ENCODE measurements at places on chromosomes 13 and 19.

DNA sequence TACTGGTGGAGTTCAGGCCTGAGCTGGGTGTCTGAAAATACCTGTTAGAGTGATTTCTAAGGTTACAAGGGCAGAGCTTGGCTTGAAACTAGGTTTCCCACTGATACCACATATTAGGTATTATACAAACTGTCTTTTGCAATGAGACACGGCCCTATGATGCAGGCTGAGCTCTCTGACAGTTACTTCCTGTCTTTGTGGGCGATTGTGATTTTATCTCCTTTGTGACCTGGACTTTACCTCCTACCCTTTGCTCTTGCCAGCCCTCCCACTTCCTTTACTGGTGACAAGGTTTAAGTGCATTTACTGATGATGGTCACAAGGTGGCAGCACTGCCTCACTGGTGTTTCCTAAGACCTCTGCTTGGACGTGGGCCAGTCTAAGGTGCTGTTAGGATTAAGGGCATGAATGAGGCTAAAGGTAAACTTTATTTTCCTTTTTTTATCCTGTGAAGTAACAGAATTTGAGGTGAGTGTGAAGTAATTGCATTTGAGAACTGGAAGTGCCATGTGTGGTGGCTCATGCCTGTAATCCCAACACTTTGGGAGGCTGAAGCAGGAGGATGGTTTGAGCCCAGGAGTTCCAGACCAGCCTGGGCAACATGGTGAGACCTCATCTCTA, 7.7 kb upstream of the CXCL17 start:
- DNase-seq, result peak; percentile 55

DNA sequence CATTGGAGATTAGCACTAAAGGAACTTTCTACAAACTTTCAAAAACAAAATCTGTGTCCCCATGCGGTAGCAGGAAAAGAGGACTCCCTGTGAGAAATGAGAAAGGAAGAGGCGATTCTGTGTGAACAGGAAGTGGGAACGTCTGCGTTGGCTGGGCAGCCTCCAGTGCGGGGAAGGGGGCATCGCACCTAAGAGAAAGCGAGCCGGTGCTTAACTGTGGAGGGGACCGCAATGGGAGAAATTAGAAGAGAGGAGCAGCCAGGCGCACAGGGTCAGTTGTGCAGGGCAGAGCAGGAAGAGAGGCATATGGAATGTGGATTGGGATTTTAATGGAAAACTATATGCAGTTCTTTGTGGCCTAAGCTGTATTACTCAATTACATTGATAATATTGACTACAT, 77.4 kb upstream of the DOCK9 start:
- DNase-seq, result no peak

DNA sequence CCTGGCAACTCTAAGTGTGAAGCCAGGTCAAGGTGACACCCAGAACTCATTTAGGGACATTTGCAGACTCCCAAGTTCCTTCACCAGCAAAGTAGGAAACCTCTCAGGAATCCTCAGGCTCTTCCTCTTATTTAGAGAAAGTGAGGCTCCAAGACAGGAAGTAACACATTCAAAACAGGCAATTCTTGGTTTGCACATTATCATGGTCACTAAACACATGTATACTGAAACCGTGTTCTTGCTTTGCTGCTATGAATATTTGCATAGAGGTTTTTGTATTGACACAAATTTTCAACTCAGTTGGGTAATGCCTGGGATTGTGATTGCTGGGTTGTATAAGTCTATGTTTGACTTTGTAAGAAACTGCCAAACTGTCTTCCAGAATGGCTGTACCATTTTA, 13.2 kb upstream of the URI1 start:
- no peak for DNase-seq

DNA sequence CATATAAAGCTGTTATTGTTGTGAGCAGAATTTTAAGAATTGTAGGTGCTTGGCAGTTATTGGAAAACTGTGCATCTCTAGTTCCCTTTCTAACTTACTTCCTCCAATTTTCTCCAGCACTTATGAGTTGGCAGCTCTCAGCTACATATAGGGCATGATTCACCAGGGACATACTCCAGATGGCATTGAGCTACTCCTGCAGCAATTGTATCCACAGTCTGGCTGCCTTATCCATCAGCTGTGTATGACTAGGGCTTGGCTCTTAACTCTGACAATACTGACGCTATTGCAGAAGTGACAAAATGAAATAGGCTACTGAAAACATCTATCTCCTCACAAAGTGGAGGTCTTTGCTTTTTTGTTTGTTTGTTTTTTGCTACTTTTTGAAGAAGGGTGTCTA, 276.7 kb downstream of the POU4F1 start:
- no peak for DNase-seq

GRCh38 chr13:112096959-112097358, 30.0 kb downstream of the SOX1 start:
- no peak for DNase-seq

DNA sequence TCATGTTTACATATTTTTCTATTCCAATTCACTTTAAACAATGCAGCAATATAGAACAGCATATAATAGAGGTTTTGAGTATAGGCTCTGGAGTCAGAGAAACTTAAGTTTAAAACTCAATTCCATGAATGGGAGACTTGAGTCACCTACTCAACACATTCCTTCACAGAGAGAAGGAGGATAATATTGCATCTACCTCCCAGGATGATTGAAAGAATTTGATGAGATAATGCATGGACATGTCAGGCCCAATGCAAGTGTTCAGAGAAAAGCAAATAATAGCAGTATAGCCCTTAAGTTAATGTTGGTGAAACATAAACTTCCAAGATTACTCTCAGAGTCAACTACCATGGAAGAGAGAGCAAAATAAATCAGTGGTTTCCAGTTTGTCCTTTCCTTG, 170.2 kb downstream of the DCLK1 start:
- DNase-seq, result no peak

- DNase-seq, result no peak
These were observed 4.2 kb upstream of the DAPK3 start for GRCh38 chr19:3975144-3975543.

DNA sequence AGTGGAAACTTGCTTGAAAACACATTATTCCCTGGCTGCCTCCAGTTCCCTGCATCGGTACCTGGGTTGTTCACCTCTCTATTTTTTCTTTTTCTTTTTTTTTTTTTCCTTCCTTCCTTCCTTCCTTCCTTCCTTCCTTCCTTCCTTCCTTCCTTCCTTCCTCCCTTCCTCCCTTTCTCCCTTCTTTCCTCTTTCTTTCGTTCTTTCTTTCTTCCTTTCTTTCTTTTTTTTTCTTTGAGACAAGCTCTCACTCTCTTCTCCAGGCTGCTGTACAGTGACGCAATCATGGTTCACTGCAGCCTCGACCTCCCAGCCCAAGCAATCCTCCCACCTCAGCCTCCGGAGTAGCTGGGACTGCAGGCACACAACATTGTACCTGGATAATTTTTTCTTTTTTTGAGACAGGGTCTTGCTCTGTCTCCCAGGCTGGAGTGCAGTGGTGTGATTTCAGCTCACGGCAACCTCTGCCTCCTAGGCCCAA, 3.4 kb upstream of the RASAL3 start:
- DNase-seq, result no peak

GRCh38 chr19:10690341-10690781, 10.9 kb upstream of the QTRT1 start:
- DNase-seq, result no peak

DNA sequence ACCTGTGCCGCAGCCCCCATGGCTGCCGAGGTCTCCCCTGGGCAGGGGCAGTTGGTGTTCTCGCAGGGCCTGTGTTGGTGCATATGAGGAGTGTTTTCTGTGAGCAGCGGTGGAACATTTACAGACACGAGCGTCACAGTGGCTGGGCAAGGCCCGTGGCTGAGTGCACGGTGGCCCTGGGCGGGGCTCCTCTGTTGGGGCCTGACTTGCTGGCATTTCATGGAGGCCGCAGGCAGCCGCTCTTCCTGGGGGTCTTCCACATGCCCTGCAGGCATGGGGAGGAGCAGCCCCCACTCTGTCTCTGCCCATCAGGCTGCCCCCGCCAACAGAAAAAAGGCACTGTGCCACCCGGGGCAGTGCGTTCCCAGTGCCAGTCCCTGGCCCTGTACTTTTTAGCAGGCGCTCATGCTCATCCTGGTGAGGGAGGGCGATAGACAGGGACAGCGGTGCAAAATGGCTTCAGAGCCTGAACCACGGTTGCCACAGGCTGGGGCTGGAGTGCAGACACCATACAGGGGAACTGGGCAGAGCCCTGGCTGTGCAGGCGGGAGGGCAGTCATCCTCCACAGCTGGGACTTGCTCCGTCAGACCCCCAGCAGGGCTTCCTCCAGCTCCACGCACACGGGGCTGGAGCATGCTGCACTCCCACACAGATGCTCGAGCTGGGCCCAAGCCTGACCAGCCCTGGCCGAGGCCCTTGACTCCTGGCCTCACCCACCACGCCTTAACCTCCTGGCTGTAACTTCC, 23.5 kb downstream of the TFDP1 start:
- DNase-seq, result no peak

- DNase-seq, result no peak
These were observed 2.6 kb downstream of the NLRP4 start for GRCh38 chr19:55838906-55839305.

DNA sequence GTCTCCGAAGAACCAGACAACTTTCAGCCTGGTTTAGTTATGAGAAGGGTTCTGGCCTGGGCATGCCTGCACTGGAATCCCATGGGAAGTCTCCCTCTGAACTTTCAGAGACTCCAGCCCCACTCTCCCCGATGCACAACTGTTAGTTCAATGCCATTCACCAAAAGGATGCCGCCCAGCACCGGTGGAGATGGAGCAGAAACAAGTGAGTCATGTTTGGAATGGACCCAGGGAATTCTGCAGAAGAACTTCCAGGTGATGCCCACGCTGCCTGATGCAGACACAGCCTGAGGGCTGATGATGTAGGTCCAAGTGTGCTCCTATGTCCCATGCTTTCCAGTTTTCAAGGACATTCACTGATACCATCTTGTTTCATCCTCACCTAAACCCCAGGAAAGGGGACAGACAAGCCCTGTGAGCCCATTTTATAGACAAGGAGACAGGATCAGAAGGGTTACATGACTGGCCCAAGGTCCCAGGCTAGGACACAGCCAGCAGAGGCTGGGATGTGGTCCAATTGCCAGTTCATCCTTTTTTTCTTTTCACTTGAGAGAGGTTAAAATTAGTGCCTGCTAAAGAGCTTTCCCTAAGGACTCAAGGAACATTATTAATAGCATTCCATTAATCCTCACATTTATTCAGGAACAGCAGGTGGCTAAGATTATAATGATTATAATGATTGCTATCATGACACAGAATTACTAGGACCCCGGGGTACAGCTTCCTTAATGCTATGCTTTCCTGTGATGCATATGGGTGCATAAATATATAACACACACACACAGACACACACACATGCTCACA, 39.5 kb downstream of the SIAH3 start:
- no peak for DNase-seq

GRCh38 chr19:47896773-47897172, 10.7 kb upstream of the SULT2A1 start:
- DNase-seq, result no peak

GRCh38 chr19:39542206-39542605, 2.2 kb upstream of the EID2 start:
- DNase-seq, result no peak

DNA sequence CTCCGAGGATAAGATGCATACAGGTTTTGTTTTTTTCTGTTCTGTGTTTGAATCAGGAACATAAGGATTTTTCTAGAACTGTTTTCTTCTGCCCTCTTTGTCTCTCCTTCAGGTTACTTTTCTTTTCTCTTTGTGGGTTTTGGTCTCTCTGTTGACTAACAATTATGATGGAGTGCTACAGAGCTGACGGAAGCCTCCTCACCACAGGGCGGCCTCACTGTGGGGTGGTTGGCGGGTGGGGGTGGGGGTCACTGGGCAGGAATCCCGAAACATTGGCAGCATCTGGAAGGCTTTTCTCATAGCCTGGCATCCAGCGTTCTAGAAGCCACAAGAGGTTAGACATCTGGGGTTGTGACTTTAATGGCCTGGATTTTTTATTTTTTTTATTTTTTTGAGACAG, 12.0 kb upstream of the MATK start:
- no peak for DNase-seq

DNA sequence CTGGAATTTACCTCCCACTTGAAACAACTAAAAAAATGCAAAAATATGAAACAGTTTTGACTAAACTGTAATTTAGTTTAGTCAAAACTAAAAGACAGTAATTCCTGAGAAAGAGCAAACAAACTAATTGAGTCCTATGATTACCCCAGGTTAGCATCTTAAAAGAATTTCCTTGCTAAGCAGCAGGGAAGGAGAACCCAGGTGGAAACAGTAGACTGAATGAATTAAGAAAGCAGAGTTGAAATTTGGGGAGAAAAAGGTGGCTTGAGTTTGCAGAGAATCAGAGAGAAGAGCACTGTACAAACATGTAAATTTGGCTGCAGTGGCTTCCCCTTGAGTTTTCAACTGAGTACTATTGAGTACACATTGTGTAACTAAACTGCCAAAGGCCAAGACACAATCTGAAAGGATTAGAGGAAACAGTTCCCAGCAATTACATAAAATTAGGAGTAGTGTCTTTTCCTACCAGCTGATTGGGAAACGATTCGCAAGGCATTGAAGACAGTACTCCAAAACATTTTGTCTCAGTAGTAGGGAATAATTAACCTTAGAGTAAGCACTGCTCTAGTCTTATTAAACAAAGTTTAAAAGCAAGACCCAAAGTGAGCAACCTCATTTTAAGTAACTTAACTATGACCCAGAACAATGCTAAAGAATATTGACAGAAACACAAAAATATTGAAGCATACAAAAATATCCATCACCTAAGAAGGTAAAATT, 820.5 kb downstream of the DACH1 start:
- no peak for DNase-seq

DNA sequence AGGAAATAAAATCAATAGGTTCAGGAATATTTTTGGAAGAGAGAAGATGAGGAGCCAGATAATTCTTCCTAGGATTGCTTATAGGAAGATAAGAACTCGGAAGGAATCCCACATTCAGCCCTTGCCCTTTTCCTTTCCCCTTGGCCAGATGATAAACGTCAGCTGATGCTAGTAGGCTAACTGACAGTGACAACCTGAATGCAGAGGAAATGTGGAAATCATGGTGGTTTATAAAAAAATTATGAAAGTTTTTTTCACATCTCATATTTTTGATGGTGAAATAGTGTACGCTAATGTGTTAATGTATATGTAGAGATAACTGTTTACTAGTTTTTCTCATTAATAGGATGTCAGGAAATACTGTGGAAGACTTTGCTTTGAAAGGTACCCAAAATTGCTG, 56.9 kb downstream of the EDNRB start:
- DNase-seq, result no peak

DNA sequence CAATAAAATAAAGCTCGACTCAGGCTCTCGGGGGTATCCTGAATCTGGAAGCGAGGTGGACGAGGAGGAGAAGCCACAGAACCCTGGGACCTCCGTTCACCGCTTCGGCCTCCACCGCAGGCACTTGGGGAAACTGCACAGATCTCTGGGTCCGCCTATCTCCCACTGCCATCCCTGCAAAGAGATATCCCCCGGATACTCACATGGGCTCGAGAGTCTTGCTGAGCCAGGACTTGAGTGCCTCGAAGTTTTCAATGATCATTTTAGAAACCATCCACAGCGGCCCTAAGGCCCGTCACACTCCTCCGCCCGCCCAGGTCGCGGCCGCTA, 589 bp downstream of the RBM26 start:
- no peak for DNase-seq

- DNase-seq, result no peak
These were observed 5.2 kb downstream of the AKT2 start for GRCh38 chr19:40279761-40280607.

GRCh38 chr19:17951157-17951989, 15.5 kb upstream of the KCNN1 start:
- no peak for DNase-seq

All from stimulated activated CD4-positive, alpha-beta T cell treated with anti-CD3 and anti-CD28 coated beads, TNF-alpha, amount 100 ng/mL, for 1 hour (primary cell).